ENCODE measurements at places on chromosomes 1 and 21. TPM values are rescaled to one million over a fixed set of nuclear protein-coding genes. Genes with fewer than 3 reads are reported as not detected.

LCE1E gene
- not detected for total RNA-seq

- no peak for DNase-seq
These were observed 36.7 kb downstream of the RTCA start for GRCh38 chr1:100302739-100303138.

GRCh38 chr1:119147661-119148090 is 7.2 kb upstream of the WARS2 start:
- DNase-seq = no peak

- no peak for DNase-seq
These were observed 21.3 kb downstream of the MTHFR start for GRCh38 chr1:11784256-11784992.

- no peak for DNase-seq
These were observed 545.7 kb downstream of the OMA1 start for GRCh38 chr1:58000821-58001220.

ETV3L gene
- total RNA-seq = not detected

- no peak for DNase-seq
These were observed 150.6 kb upstream of the HOOK1 start for GRCh38 chr1:59664166-59664565.

NOL9 gene
- 31.0 TPM for total RNA-seq

COL8A2 gene
- total RNA-seq = 41.7 TPM

PLPP3 gene
- 87.7 TPM for total RNA-seq

- peak; percentile 27 for DNase-seq
These were observed 10.2 kb upstream of the PLXNA2 start for GRCh38 chr1:208254376-208254775.

GRCh38 chr1:186623551-186623950 is 56.7 kb downstream of the PTGS2 start:
- DNase-seq = no peak

- no peak for DNase-seq
These were observed 2.6 kb downstream of the LEFTY1 start for GRCh38 chr1:225886159-225887029.

DNA sequence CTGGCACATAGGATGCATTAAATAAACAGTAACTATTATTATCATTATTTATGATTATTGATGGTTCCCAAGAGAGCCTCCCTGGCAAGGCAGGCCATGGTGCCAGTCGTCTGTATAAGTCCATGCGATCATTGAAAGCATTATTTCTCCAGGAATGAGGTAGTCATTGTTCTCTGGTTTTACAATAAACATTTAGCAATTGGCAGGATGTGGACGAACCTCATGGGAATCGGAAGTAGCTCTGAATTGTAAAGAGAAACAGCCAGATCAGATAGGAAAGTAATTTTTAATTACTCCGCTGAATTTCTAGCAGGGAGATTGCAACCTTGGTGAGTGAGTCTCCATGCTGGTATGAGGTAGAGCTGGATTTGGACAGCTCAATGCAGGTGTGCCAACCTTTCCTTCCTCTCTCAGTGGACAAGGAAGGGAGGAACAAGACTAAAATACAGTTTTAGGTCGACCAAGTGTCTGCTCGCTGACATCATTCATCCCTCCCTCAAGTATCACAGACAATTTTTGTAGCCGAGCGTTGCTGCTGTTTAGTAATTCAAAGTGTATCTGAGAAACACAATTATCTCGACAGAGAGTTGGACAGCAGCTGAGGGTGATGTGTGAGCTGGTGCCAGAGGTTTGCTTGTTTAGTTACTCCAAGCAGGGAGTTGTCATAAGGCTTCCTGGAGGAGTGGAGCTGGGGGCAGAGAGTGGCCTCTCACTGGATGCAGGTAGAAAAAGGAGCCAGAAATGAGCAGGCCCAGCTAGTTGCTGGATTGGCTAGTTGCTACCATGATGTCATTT is 250.8 kb downstream of the KCNJ6 start:
- no peak for DNase-seq

GRCh38 chr21:42195378-42196031 is 23.4 kb upstream of the ABCG1 start:
- DNase-seq = no peak

IQGAP3 gene
- total RNA-seq = not detected

GRCh38 chr1:15399710-15400109 is 10.0 kb upstream of the EFHD2 start:
- DNase-seq = no peak
